T1000 (cell line): ENCODE measurements at places on chromosomes 1 and 21.

DNA sequence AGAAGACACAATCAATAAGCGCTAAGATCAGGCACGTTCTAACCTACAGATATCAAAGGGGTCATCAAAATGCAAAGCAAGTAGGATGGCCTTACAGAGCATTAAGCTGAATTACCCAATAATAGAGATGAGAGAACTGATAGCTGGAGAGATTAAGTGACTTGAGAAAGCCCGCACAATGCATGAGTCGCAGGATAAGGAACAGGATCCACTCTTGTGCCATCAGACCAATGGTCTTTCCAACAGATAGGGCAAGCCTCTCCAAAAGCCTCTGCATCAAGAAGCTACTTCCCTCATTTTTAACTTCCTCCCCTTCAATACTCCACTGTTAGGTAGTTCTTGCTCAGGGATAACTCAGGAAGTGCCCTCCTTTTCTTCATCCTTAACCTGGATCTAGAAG lies 2.6 kb downstream of the CHML start:
- DNase-seq, result no peak

DNA sequence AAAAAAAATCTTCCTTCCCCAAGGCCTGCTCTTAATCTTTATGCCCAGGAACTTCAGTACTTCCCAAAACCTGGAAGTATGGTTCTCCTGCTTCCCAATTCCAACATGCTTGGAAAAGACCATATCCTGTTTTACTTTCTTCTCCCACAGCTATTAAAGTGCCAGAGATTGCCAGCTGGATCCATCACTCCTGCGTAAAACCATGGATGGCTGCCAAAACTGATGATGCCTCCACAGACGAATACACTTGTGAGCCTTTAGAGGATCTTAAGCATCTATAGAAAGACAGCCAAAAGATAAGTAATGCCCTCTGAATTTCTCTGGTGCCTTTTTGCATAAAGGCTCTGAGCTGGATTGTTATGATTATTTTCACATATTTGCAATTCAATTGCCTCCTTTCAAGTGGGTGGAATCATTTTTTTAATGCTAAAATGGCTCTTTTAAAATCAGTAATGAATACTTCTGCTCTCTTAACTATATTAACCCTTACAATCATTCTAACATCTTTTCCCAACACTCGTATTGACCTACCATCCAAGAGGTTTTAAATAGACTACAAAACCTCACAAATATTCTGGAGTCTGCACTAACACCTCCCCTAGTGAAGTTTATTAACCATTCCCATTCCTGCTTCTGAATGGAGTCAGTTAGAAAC lies 1807.8 kb downstream of the BRINP3 start:
- no peak for DNase-seq

- no peak for DNase-seq
These were observed 10.3 kb downstream of the C1orf141 start for GRCh38 chr1:67124455-67124854.

DNA sequence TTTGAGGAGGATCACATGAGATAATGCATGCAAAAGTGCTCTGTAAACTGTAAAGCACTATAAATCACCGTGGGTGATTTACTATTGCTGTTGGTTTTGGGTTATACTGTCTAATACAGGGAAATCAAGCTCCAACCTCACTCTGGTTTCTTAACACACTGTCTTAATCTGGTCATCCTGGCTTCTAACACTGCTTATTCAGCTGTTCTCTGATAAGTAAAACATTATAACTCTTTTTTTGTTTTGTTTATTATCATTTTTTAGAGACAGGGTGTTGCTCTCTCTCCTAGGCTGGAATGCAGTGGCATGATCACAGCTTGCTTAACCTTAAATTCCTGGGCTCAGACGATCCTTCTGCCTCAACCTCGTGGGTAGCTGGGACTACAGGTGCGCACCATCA lies 21.9 kb upstream of the LSM10 start:
- DNase-seq, result no peak

DNA sequence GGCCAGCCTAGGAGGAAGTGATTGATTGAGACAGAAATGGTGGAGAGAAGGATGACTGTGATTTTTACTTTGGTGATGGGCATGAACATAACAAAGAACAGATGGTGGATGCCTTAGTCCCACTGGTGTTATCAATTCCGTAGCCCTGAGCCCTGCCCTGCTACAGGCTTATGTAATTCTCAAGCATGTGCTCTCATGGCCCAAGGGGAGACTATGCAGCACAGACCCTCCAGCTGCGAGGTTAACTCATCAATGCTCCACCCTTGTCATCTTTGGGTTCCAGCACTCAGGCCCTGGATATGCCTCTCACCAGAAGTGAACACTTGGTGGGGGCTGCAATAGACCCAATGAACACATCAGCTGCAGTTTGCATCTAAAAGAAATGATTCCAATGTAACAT lies 62.7 kb upstream of the LRRC8D start:
- no peak for DNase-seq

- DNase-seq, result no peak
These were observed 558 bp upstream of the BTG3 start for GRCh38 chr21:17613242-17613676.

- DNase-seq, result no peak
These were observed 47.8 kb upstream of the KANK4 start for GRCh38 chr1:62367005-62367557.

- DNase-seq, result no peak
These were observed 7.2 kb upstream of the IBA57 start for GRCh38 chr1:228158151-228159007.
